Endodermal cell (in vitro differentiated cells): ENCODE measurements at places on chromosomes 16 and 17.

DNA sequence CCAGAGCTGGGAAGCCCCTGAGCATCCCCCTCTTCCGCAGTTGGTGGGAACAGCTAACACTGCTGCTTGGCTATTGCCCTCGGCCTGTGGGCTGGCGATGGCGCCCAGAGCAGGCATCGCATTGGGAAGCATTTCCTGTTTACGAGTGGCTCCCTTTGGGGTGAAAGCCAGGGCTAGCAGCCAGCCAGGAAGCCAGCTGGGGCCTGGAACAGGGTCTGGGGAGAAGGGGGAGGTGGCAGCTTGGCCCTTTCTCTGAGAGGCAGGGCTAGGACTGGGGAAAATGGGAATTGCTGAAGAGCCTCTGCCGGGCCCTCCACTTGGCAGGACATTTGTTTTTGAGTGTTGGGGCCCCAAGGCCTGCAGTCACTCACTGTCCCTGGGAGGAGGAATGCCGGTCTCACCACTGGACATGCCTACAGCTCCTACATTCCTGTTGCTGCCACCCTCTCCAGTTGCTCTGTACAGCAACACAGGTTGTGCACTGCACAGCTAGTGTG is 2.4 kb upstream of the MTSS2 start:
- DNase-seq: peak; percentile 75

DNA sequence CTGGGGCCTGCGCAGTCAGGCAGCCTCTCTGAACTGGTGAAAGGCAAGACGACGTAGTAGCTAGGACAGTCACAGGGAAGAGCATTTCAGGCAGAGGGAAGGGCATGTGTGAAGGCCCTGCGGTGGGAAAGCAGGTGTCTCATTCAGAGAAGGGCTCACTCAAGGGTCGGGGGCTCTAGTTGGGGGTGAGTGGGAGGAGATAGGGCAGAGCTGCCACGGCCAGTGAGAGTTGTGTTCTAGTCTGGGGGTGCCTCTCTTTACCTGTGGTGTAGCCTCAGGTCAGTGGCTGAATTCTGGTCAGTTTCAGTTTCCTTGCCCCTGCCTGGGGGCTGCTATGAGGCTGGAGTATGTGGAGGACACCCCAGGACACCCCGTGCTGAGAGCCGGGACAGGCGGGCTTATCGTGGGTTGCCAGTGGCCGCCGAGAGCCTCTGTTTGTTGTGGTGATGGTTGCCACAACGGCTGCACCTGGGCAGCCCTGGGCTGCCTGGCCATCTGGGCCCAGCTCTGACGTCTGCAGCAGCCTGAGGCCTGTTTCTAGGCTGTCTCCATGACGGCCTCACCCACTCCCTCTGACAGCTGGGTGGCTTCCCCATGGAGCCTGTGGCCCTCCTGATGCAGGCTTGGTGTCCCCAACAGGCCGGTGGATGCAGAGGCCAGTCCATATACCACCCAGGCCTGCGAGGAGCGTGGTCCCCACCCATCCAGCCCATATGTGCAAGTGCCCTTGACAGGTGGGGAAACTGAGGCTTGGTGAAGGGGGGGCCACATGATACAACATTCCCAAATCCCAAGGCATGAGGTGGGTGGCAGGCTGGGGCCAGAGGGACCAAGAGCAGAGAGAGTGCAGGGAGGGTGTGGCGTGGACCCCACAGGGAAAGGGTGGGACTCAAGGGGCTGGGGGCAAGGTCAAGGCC is 10.8 kb downstream of the MAP2K3 start:
- no peak for DNase-seq

DNA sequence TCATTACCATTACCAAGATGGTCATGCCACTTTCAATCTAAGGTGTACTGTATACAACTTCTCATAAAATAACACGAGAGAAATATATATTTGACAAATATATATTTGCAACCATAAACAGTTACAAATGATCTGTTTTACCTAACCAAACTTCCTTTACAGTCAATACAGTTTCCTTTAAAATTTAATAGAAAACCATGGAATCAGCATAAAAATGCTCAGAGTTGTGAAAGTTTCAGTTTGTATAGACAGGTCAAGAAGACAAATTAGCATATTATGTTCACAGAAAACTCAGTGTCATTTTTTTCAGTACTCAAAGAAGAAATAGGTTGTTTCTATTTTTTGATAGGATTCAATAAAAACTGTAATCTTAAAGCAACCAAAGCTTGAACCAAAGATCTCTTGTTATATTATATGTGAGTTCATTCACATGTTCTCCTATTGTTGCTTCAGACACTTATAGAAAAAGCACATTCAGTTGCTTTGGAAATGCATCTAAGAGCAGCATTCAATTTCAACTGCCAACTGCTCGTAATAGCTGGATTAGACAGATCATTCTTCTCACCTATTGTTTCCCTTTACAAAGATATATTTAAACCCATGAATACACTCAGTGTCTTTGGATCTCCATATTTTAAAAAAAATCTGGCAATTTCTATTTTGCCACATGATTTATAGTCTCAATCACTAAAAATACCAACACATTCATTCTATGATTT is 15.1 kb downstream of the SSH2 start:
- DNase-seq: no peak

DNA sequence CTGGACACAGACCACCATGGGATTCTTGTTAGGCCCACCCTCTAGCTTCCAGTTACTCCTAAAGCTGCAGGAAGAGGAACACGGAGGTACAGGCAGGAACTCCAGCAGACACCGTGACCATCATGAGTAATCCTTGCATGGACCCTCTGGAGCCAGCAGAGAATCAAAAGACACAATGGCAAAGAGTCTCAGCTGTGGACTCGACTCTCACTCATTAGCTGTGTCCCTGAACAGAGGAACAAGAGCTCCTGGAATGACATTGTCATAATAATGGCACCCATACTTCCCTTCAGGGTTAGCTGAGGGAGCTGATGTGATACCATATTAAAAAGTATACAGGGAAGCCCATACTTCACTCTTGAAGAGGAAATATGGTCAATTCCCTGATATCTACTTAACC is 176.3 kb upstream of the ASIC2 start:
- no peak for DNase-seq

DNA sequence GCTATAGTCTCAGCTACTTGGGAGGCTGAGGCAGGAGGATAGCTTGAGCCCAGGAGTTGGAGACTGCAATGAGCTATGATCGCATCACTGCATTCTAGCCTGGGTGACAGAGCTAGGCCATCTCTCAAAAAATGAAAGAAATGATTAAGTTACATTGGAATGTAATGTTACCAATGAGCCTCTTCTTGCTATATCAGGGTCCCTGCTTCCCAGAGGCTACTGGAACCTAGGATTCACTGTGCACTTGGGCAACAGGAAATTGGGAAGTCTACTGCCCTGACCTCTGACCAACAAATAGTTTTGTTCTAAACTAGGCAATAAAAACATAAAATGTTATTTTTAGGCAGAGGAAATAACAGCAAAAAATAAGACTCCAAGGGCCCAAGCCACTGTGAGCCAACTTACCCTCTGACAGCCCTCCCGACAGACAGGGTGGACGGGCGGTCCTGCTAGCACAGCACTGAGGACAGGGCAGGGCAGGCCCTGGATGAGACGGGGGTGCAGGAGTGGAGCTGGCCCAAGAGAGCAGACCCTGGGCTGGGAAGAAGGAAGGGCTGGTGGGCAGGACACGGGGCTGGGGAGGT is 27.5 kb downstream of the NSMCE1 start:
- peak; percentile 34 for DNase-seq

GRCh38 chr16:12544477-12545296 is 259.0 kb downstream of the CPPED1 start:
- DNase-seq: no peak

DNA sequence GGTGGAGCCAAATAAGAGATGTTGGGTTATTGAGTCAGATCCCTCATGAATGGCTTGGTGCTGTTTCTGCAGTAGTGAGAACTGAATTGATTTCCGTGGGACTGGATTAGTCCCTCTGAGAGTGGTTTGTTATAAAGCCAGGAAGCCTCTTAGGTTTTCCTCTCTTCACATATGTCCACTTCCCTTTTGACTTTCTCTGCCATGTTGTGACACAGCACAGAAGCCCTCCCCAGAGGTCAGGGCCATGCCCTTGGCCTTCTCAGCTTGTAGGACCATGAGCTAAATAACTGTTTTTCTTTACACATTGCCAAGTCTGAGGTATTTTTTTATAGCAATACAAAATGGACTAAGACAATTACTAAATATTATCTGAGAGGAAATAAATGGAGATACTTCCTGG is 10.3 kb upstream of the HAPSTR1 start:
- no peak for DNase-seq

DNA sequence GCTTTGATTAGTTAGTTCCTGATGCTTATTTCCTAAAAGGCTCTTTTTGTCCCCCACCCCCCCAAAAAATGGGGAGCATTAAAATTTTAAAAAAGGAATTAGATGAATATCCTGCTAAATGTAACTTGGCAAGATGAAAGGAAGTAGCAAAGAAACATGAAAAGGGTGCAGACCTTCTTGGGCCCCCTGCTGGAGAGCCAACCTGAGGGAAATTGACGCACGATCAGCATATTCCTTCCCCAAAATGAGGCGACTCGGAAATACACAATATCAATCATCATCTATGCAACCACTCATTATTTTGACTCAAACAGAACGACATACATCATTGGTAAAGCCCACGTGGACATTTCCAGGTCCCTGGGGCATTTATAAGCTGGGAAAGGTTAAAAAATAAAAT is 59.7 kb downstream of the GRIN2A start:
- DNase-seq: peak; percentile 68

DNA sequence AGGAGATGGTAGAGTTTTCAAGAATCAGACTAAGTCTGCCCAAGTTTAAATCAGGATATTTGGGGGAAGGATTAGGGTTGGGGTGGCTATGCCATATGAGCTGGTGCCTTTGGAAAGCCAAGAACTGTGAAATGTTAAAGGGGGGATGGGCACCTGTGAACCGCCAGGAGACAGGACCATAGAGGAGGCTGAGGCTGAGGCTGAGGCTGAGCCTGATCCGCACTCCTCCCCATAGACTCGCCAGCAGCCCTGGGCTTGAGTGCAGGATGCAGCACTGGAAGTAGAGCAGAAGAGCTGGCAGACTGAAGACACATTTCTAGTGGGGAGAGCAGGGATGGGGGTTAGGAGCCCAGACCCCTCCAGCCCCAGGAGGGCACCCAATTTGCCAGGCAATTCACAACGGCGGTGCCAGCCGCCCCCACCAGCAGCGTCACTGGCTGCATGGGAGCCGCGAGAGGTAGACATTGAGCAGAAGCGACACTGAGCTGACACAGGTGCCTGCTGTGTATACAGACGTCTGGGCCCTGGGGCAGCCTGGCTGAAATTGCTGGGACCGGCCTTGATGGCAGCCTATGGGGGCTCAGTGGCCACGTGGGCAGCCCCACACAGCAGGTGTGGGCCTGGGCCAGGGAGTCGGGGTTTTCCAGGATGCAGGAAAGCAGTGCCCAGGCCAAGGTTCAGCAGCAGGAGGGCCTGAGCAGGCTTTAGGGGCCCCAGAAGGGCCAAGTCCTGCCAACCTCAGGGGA is 9.2 kb downstream of the PIMREG start:
- DNase-seq: no peak

- DNase-seq: no peak
Observed at GRCh38 chr16:8600144-8600775, 9.9 kb upstream of the TMEM114 start.

DNA sequence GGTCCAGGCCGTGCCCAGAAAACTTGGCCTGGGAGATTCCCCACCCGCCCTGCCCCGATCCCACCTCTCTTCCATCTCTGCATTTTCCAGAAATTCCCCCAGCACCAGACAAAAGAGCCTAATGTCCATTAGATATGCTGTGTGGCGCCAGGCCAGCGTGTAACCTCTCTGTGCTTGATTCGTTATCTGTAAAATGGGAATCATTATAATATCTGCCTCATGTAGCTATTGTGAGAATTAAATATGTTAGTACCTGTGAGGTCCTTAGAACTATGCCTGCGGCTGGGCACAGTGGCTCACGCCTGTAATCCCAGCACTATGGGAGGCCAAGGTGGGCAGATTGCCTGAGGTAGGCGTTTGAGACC is 33.6 kb upstream of the IL21R start:
- no peak for DNase-seq
